ENCODE measurements at places on chromosomes 2 and 18. TPM values are rescaled to one million over a fixed set of nuclear protein-coding genes. Genes with fewer than 3 reads are reported as not detected.

GRCh38 chr2:70508711-70509462 lies 44.7 kb downstream of the TGFA start:
- no peak for DNase-seq

- no peak for DNase-seq
Measured at GRCh38 chr2:196390243-196391148, 219.1 kb upstream of the STK17B start.

DNA sequence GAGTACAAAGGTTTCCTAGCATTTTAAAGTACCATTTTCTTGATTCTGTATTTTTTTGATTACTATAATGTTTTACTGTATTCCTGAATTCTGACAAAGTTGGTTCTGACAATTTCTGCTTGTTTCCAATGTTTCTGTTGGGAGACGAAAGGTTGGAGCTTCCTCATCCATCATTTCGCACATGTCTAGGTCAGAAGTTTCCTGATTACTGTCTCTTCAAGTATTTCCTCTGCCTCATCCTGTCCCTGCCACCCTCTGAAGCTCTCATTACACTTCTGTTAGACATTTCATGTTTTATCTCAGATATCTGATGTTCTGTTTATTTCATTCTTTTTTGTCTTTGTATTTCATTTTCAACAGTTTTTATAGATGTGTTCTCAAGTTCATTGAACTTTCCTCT lies 895.8 kb downstream of the TSN start:
- DNase-seq, result no peak

DNA sequence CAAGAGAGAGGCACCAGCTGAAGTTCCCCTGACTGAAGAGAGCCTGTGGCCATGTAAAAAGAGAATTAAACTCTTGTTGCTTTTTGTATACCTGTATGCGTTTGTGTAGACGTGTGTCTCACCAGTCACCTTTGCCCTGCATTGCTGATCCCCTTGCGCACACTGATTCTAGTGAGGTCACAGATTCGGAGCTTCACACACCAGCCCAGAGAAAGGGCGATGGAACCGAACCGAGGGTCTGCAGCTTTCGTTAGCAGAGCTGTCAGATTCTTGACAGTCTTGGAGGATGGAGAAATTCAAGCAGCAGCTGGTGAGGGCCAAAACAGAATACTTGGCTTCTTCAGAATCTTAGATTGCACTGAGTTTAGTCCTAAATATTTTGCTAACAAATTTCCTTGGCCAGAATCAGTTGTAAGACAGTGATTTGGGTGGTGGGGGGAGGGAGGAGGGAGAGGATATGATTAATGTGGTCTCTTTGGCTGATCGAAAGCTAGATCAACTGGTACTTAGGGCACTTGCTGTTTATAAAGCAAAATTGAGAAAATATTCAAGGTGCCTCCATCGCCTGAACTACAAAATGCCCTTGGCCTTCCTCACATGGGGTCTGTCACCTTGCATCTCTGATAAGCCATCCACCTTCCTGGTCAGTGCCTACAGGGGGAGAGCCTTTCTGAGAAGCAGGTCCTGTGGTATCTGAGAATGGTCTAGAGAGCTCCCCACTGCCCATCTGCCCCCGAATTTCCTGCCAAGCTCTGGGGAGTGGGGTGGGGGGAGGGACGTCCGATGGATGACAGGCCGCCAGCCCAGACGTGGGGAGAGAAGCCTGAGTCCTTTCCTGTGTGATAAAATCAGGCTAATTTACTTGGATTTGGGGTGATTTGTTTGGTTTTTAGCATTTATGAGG lies 123.5 kb downstream of the CABLES1 start:
- no peak for DNase-seq

DNA sequence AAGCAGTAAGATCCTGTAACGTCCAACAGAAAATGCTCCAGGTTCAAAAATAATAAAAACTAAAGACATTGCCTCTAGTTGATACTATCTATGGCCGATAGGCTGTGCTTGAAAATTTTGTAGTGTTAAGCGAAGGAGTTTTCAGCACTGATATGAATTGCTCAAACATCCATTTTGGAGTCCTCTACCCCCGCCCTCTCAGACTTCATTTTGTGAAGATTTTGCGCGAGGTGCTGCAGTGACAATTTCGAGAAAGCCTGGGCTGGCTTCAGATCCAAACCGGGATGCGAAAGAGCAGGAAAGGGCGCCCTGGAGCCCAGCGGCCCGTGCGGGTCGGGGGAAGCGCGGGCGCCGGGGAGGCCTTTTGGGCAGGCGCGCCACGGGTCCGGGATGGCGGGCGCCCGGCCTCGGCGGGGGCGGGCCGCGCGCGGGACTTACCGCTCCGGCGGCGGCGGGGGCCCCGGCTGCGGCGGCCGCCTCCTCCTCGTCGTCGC lies 1.8 kb downstream of the SP3 start:
- no peak for DNase-seq

DNA sequence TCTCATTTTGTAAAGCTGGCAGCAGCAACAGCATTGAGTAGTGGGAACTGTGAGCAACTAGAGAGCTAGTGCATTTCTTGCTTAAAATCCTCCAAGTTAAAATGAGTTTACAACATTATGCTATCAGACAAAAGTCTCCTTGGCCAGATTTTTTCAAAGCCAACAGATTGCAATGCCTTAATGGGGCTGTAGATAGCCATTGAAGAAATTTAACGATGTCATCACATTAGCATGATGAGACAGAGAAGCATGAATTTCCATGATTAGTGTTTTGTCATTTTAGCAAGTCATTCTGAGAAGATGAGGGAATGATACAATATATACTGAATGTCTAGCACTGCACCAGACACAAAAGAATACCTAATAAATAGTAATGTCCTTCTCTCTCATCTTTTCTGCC lies 307.5 kb upstream of the REG3G start:
- no peak for DNase-seq

DNA sequence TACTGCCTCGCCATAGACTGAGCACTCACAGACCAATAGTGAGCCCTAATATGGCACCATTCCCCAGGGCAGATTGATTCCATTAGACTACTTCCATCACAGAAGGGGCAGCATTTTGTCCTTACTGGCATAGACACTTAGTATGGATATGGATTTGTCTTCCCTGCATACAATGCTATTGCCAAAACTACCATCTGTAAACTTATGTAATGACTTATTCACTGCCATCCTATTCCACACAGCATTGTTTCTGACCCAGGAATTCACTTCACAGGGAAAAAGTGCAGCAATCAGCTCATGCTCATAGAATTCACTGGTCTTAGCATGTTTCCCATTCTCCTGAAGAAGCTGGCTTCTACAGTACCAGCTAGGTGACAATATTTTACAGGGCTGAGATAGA lies 179.0 kb downstream of the PPP1R1C start:
- DNase-seq, result no peak

DNA sequence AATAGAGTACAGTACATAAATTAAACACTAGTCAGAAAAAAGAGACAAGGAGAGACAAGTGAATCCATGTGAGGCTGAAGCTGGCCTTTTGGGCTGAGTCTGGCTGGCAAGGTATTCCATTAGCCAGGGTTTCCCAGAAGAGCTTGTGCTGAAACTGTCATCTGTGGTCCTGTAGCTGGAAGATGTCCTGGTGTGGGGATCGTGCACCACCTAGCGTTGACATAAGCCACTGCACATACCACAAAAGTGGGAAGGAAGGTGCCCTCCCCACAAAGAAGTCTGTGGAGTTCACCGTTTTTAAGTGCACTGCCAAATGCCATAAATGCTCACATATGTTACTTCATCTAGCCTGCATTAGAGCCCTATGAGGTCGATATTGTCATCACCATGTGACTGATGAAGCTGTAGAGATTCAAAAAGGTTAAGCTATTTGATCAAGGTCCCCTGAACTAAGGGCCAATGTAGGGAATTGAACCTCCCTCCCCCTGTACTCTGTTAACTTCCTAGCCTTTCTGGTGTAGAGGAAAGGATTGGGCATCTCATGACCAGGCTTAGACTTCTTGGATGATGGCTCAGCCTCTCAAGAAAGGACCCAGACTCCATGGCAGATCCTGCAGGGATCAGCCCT lies 31.9 kb upstream of the GALNT14 start:
- peak; percentile 63 for DNase-seq

GRCh38 chr18:50961974-50962373 lies 5.9 kb upstream of the ELAC1 start:
- no peak for DNase-seq

- no peak for DNase-seq
Measured at GRCh38 chr2:3229221-3229620, 148.4 kb downstream of the EIPR1 start.

- no peak for DNase-seq
Measured at GRCh38 chr2:155701721-155702120, 630.8 kb downstream of the NR4A2 start.

CPS1 gene
- 4.9 TPM for total RNA-seq

PLCD4 gene
- 0.52 TPM for total RNA-seq

AGXT gene
- not detected for total RNA-seq

ACTG2 gene
- 0.52 TPM for total RNA-seq

LRATD1 gene
- 5.7 TPM for total RNA-seq

BOLL gene
- not detected for total RNA-seq

IL36G gene
- not detected for total RNA-seq

STAT4 gene
- 2.6 TPM for total RNA-seq

Measured in body of pancreas (tissue), 4 donors.